RWPE2 (cell line): ENCODE measurements at places on chromosomes 6 and 20.
A peak's percentile ranks its signal among the peaks of the same experiment; 100 is the strongest.

GRCh38 chr6:16222826-16223225 lies 15.6 kb upstream of the GMPR start:
- no peaks in the 10 kb centered on the region for H3K36me3 ChIP-seq
- DNase-seq = no peak
- no peak overlapping the region for H3K27ac ChIP-seq
- no peaks in the 10 kb centered on the region for H3K4me1 ChIP-seq

GRCh38 chr6:166530211-166531095 lies 56.0 kb downstream of the RAMACL start:
- H3K27ac ChIP-seq = no peak overlapping the region
- H3K4me1 ChIP-seq = peaks cover 4% of the 10 kb centered on the region
- no peak overlapping the region for H3K4me3 ChIP-seq
- peaks cover 35% of the 10 kb centered on the region for H3K36me3 ChIP-seq
- no peaks in the 10 kb centered on the region for H3K27me3 ChIP-seq

DNA sequence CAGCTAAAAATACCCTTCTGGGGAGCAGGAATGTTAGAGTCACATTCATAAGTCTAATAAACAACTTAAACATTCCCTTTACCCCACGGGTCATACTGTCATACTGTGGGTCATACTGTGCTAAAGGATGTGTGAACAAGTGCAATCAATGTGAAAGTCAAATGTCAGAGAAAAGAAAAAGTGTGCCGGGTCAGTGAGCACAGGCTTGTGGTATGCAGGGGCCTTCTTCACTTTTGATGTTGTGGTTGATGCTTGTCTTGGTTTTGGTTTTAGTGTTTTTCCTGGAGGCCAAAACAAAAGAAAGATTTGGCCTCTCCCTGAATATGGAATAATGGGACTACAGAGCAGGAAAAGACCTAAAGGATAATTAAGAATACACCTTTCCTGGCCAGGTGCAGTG lies 267.9 kb upstream of the PLN start:
- H3K27me3 ChIP-seq = peaks cover 5% of the 10 kb centered on the region
- no peaks in the 10 kb centered on the region for H3K4me1 ChIP-seq
- H3K27ac ChIP-seq = no peak overlapping the region
- no peaks in the 10 kb centered on the region for H3K36me3 ChIP-seq

DNA sequence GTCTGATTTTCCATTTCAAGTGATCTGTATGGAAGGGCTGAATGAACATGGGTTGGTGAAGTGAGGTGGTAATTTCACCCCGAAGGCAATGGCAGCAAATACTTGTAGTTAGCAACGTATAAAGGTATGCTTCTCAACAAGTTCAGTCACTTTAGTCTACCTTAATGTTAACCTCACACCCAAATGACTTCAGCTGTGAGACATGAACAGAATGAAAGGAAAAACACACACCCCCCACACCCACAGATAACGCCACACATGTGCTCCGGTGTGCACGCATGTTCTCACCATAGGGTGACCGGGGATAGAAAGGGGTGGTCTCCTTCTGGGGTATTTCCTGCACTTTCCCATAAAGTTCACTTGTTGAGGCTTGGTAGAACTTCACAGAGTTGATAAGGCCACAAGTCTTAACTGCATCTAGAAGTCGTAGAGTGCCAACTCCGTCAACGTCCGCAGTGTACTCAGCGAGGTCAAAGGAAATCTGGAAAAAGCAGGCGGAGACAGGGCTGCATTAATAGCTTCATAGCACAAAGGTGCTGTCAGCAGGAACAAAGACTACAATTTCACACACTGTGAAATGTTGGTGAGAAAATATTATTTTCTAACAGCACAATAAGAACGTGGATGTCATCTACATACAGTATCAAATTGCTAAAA lies 284.8 kb downstream of the GMDS start:
- no peak overlapping the region for H3K4me3 ChIP-seq
- no peaks in the 10 kb centered on the region for H3K36me3 ChIP-seq
- H3K4me1 ChIP-seq = no peaks in the 10 kb centered on the region
- no peak overlapping the region for H3K27ac ChIP-seq
- no peaks in the 10 kb centered on the region for H3K27me3 ChIP-seq
- no peak for DNase-seq

DNA sequence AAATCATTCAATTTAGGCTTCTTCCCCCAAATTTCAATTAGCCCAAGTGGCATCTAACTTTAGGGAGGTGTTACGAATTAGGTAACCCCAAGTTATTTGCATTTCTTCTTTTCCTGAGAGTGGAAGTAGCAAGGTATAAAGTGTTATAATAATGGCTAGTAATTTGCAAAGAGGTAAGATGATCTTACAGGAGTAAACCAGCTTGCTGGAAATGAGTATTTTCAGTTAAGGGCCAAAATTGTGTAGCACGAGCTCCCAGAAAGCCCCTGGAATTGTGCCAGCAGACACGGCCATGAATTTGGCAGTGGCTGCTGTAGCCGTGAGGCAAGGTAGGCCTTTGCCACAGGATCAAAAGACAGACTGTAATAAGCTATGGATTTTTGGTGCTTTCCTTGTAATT lies 38.0 kb downstream of the CITED2 start:
- H3K4me3 ChIP-seq = no peak overlapping the region
- H3K27me3 ChIP-seq = no peaks in the 10 kb centered on the region
- no peak for DNase-seq
- H3K36me3 ChIP-seq = no peaks in the 10 kb centered on the region
- H3K4me1 ChIP-seq = peaks cover 9% of the 10 kb centered on the region

DNA sequence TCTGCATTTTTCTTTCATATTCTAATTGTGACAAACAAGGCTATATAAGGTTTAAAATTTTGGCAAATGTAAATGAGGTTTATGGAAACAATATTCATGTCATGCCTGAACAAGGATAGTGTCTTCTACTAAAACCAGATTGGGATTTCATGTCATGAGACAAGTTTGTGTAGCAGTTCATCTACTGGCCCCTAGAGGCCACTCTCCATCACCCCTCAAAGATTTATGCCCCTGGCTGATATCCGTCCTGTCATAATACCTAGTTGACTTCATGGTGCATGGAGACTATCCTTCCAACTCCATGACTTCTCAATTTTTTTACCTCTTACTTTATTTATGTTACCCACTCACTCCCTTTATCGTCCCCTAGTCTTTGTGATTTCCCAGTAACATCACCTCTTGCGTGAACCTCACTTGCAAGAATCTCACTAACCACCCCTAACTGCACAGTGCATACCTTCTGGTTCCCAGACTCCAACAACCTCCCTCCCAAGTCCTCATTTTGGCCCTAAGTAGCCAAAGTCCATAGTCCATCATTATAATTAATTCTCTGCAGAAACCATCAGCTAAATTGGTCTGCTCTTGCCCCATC lies 179.8 kb downstream of the TASP1 start:
- H3K4me1 ChIP-seq = peaks cover 11% of the 10 kb centered on the region
- H3K27ac ChIP-seq = no peak overlapping the region
- no peak overlapping the region for H3K4me3 ChIP-seq
- no peaks in the 10 kb centered on the region for H3K27me3 ChIP-seq

DNA sequence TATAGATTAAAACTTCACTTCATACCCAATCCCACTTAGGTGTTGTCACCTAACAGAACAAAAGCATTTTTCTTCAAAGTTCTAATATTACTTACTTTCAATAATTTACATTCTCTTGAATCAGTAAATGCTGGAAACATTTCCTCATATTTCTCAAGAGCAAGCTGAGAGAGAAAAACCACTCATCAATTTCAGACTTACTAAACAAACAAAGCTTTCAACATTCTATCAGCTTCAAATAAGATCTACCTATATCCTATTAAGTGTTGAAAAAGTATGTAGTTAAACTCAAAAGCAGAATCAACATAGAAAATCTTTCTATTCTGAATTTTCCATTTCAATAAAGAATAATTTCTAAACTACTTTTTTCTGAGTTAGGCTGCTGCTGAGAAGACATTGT lies 17.8 kb downstream of the GZF1 start:
- H3K27ac ChIP-seq = no peak overlapping the region
- H3K27me3 ChIP-seq = no peaks in the 10 kb centered on the region
- DNase-seq = no peak
- no peak overlapping the region for H3K4me3 ChIP-seq
- peaks cover 63% of the 10 kb centered on the region for H3K36me3 ChIP-seq

GRCh38 chr6:67812125-67812524 lies 823.0 kb upstream of the ADGRB3 start:
- H3K4me1 ChIP-seq = no peaks in the 10 kb centered on the region
- DNase-seq = no peak
- no peak overlapping the region for H3K4me3 ChIP-seq
- no peaks in the 10 kb centered on the region for H3K36me3 ChIP-seq
- no peaks in the 10 kb centered on the region for H3K27me3 ChIP-seq

DNA sequence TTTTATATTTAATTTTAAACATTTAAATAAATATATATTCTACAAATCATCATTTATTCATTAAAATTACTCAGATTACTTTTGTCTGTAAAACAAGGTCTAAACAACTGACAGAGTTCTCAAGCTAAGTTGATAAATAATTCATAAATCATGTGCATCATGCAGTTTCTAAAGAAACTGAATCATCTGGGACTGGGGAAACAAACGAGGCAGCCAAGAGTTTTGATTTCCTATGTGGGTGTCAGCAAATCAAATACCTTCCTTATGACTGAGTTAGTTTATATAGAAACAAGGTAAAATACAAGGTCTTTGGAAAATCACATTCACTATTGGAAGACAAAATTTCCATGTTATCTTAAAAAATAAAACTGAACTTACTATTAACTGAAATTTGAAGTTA lies 149.9 kb upstream of the BEND6 start:
- no peaks in the 10 kb centered on the region for H3K36me3 ChIP-seq
- H3K27me3 ChIP-seq = no peaks in the 10 kb centered on the region
- H3K4me3 ChIP-seq = no peak overlapping the region
- no peak for DNase-seq

DNA sequence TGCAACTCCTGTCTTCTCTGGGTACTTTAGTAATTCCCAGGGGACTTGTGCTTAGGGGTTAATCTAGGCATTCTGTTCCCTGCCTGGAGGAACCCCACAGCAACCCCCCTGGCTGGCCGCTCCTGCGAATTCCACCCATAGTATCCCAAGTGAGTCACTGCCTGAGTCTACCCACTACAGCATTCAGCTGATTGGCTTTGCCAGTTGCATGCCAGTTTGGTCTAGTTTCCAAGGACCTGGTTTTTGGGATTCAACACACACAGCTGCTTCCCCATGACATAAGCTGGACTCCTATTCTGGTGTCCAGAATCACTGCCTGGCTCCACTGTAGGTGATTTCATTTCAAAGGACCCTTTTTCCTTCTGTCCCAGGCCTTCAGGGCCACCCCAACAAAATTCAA lies 40.3 kb downstream of the PLCG1 start:
- H3K27me3 ChIP-seq = no peaks in the 10 kb centered on the region
- peaks cover 61% of the 10 kb centered on the region for H3K36me3 ChIP-seq
- H3K4me1 ChIP-seq = peaks cover 19% of the 10 kb centered on the region
- no peak overlapping the region for H3K4me3 ChIP-seq
- H3K27ac ChIP-seq = peak overlapping the region; percentile 81

GRCh38 chr20:61280217-61280980 lies 28.3 kb downstream of the CDH4 start:
- peaks cover 35% of the 10 kb centered on the region for H3K36me3 ChIP-seq
- H3K27ac ChIP-seq = no peak overlapping the region
- no peaks in the 10 kb centered on the region for H3K27me3 ChIP-seq
- no peak overlapping the region for H3K4me3 ChIP-seq

GRCh38 chr6:53107091-53107490 lies 41.5 kb downstream of the GCM1 start:
- H3K4me1 ChIP-seq = peaks cover 7% of the 10 kb centered on the region
- H3K36me3 ChIP-seq = no peaks in the 10 kb centered on the region
- H3K27me3 ChIP-seq = no peaks in the 10 kb centered on the region
- H3K27ac ChIP-seq = no peak overlapping the region

DNA sequence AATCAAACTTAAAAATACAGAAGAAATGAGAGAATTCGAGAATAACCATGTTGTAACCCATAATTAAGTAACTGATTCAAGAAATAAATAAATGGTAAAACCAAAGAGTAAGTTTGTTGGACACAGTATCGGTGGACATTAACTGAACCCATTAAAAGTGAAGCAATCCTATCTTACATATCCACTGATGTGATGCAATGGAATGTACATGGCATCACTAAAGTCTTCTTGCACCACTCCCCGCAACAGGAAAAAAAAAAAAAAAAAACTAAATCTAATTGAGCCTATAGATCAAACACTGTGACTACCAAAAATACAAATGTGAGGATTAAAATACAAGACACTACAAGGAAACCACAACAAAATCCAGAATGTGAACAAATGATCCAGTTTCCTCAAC lies 7.9 kb downstream of the SNX14 start:
- H3K27me3 ChIP-seq = no peaks in the 10 kb centered on the region
- DNase-seq = no peak
- H3K4me1 ChIP-seq = peaks cover 3% of the 10 kb centered on the region
- no peak overlapping the region for H3K4me3 ChIP-seq
- H3K36me3 ChIP-seq = peaks cover 9% of the 10 kb centered on the region

GRCh38 chr20:48638546-48638945 lies 189.3 kb downstream of the PREX1 start:
- peak; percentile 88 for DNase-seq
- H3K4me3 ChIP-seq = no peak overlapping the region
- no peaks in the 10 kb centered on the region for H3K4me1 ChIP-seq

DNA sequence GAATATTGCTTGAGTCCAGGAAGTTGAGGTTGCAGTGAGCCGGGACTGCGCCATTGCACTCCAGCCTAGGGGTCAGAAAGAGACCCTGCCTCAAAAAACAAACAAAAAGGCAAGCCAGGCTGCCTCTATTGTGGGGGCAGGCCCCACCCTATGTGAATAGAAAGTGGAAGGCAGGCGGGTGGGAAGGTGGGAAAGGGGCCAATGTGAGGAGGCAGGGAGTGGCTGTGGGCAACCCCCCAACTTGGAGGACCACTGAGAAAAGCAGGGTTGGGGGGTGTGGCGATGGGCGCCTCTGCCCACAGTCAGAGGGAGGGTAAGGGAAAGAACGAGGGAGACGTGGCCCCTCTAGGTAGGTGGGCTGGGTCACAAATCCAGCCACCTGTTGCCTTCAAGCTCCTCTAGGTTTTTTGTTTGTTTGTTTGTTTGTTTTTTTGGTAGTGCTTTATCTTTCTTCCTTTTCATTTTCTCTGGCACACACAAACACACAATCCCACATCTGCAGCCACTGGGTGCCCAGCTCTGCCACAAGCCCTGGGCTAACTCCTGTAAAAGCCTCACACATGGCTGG lies 5.3 kb upstream of the AP5S1 start:
- no peaks in the 10 kb centered on the region for H3K27me3 ChIP-seq
- no peaks in the 10 kb centered on the region for H3K36me3 ChIP-seq
- no peak overlapping the region for H3K4me3 ChIP-seq
- peaks cover 23% of the 10 kb centered on the region for H3K4me1 ChIP-seq
- DNase-seq = no peak

- peaks cover 9% of the 10 kb centered on the region for H3K4me1 ChIP-seq
- DNase-seq = no peak
- no peaks in the 10 kb centered on the region for H3K36me3 ChIP-seq
- H3K4me3 ChIP-seq = no peak overlapping the region
Measured at GRCh38 chr6:12196326-12196936, 93.7 kb upstream of the EDN1 start.

- DNase-seq = no peak
- H3K36me3 ChIP-seq = no peaks in the 10 kb centered on the region
- H3K27ac ChIP-seq = no peak overlapping the region
- no peak overlapping the region for H3K4me3 ChIP-seq
- H3K4me1 ChIP-seq = peaks cover 11% of the 10 kb centered on the region
Measured at GRCh38 chr6:9140951-9141460, 705.7 kb upstream of the SLC35B3 start.

GRCh38 chr6:20985821-20986220 lies 451.6 kb downstream of the CDKAL1 start:
- no peak overlapping the region for H3K4me3 ChIP-seq
- no peaks in the 10 kb centered on the region for H3K4me1 ChIP-seq
- H3K27ac ChIP-seq = no peak overlapping the region
- no peak for DNase-seq

GRCh38 chr20:36399969-36400545 lies 93.9 kb downstream of the DLGAP4 start:
- H3K4me3 ChIP-seq = no peak overlapping the region
- H3K27me3 ChIP-seq = no peaks in the 10 kb centered on the region
- no peak for DNase-seq
- peaks cover 3% of the 10 kb centered on the region for H3K4me1 ChIP-seq
- no peak overlapping the region for H3K27ac ChIP-seq
